ENCODE measurements at places on chromosomes 7 and 10. TPM values are rescaled to one million over a fixed set of nuclear protein-coding genes. Genes with fewer than 3 reads are reported as not detected.

MCU gene
- total RNA-seq: 51.2 TPM

GSTO2 gene
- total RNA-seq: 0.08 TPM

HOXA1 gene
- 7.3 TPM for total RNA-seq

GNGT1 gene
- 0.65 TPM for total RNA-seq

COL28A1 gene
- 0.02 TPM for total RNA-seq

HGF gene
- 0.16 TPM for total RNA-seq

WDR86 gene
- 1.0 TPM for total RNA-seq

TRPV5 gene
- total RNA-seq: not detected

FAM25C gene
- total RNA-seq: not detected

BHLHA15 gene
- total RNA-seq: not detected

LDB1 gene
- 81.6 TPM for total RNA-seq

PARP12 gene
- not detected for total RNA-seq

CPA1 gene
- total RNA-seq: 1.1 TPM
